Osteoblast (primary cell): ENCODE measurements at places on chromosomes 6 and 20. TPM values are rescaled to one million over a fixed set of nuclear protein-coding genes. Genes with fewer than 3 reads are reported as not detected.

The IL17A gene
- total RNA-seq: not detected in 2 replicates

The GSTA4 gene
- 33.3 and 36.2 TPM in 2 replicates for total RNA-seq

The RSPO3 gene
- total RNA-seq: 1.8 and 2.4 TPM in 2 replicates

The GFRAL gene
- not detected in 2 replicates for total RNA-seq

The FAM83C gene
- not detected in 2 replicates for total RNA-seq

The BFSP1 gene
- total RNA-seq: 1.8 and 2.9 TPM in 2 replicates

The BANF2 gene
- total RNA-seq: not detected in 2 replicates

The OLIG3 gene
- total RNA-seq: not detected in 2 replicates

The MEI4 gene
- total RNA-seq: not detected in 2 replicates

The BPIFB2 gene
- not detected in 2 replicates for total RNA-seq

The MYCT1 gene
- 0.29 and 0.36 TPM in 2 replicates for total RNA-seq
